ENCODE measurements at places on chromosomes 1 and 21.

GRCh38 chr1:214637722-214638458 lies 34.9 kb downstream of the CENPF start:
- no peaks in the 10 kb centered on the region for H3K36me3 ChIP-seq
- no peak overlapping the region for H3K4me3 ChIP-seq
- DNase-seq, result peak; percentile 75
- no peaks in the 10 kb centered on the region for H3K27me3 ChIP-seq
- no peak overlapping the region for H3K27ac ChIP-seq

DNA sequence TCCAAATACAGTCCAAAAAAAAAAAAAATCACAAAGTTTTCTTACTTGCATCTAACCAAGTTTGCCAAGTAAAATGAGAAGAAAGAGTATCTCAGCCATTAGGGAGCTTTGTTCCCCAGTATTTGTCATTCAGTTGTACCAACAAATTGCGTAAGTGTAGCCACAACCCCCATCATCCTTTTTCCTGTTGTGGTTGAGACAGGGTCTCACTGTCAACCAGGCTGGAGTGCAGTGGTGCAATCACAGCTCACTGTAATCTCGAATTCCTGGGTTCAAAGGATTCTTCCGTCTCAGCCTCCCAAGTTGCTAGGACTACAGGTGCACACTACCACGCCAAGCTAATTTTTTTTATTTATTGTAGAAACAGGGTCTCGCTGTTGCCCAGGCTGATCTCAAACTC lies 9.5 kb downstream of the STX6 start:
- H3K27me3 ChIP-seq, result no peaks in the 10 kb centered on the region
- no peak overlapping the region for H3K27ac ChIP-seq
- no peaks in the 10 kb centered on the region for H3K36me3 ChIP-seq
- no peak overlapping the region for H3K4me3 ChIP-seq
- peaks cover 37% of the 10 kb centered on the region for H3K4me1 ChIP-seq

- H3K27ac ChIP-seq, result no peak overlapping the region
- no peak for DNase-seq
- no peaks in the 10 kb centered on the region for H3K36me3 ChIP-seq
- H3K4me1 ChIP-seq, result no peaks in the 10 kb centered on the region
- H3K4me3 ChIP-seq, result peak overlapping the region; percentile 85
Measured at GRCh38 chr21:36260802-36261201, 59.2 kb upstream of the MORC3 start.

DNA sequence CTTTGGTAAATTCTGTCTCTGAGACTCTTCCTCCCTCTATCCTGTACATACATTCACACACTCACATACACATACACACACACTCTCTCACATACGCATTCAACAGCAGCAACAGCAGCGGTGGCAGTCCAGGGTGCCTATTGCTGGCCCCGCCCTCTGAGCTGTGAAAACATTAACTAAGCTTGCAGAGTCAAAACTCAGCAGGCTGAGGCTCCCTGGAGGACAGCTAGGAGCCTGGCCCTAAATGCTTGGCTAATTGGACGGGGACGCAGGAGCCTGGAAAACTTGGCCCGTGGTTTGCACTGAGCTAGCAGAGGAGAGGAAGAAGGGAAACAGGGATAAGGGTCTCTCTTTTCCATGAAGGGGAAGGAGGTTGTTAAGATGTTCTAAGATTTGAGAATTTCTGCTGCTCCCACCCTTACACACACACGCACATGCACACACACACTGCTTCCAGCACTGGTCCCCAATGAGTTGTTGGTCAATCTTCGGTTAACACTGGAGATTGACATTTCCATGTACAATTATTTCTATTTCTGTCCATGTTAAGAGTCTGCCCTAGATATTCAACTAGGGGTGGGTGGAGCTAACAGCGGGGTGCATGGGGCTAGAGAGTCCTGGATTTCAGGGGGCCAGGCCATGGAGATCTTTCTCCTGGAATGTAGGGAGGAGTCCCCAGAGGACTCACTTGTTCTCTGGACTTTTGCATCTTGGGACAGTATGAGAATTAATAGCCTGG lies 94.2 kb downstream of the PLXNA2 start:
- H3K27me3 ChIP-seq, result no peaks in the 10 kb centered on the region
- H3K36me3 ChIP-seq, result no peaks in the 10 kb centered on the region
- H3K4me1 ChIP-seq, result no peaks in the 10 kb centered on the region
- no peak overlapping the region for H3K4me3 ChIP-seq
- H3K27ac ChIP-seq, result no peak overlapping the region

DNA sequence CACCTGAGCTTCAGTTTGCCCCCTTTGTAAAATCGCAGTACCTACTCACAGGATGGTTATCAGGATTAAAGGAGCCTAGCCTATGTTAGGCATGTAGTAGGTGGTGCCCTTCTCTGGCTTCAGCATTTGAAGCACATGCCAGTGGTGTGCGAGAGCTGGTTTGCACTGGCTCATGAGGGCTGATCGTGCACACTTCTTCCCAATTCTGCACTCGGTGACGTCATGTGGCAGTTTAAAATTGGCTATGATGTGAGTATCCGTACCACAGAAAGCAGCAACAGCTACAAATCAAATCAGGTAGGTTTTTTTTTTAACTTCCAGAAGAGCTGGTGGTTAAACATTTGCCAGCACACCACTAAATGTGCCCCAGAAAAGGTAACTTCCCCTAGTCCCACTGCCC lies 13.5 kb downstream of the FOXO6 start:
- no peaks in the 10 kb centered on the region for H3K36me3 ChIP-seq
- no peak overlapping the region for H3K4me3 ChIP-seq
- H3K27me3 ChIP-seq, result no peaks in the 10 kb centered on the region

DNA sequence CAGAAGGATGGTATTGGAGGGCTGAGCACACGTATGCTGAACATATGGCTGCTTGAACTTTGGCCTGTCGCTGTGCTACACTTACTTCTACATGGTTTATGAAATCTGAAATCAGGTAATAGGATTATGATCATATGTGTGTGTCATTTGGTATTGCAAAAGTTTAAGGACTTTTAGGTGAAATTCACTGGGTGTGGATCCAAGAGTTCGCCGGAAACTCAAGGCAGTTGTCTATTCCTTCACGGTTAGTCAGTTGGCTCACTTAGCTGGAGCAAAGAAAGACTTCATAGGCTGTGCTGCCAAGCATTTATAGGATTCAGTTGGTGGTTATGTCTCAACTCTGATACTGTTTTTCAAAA lies 927 bp downstream of the UAP1 start:
- H3K4me3 ChIP-seq, result peak overlapping the region; percentile 88
- peaks cover 33% of the 10 kb centered on the region for H3K4me1 ChIP-seq
- H3K27me3 ChIP-seq, result no peaks in the 10 kb centered on the region
- peak overlapping the region; percentile 98 for H3K27ac ChIP-seq
- peaks cover 22% of the 10 kb centered on the region for H3K36me3 ChIP-seq
- DNase-seq, result peak; percentile 89

GRCh38 chr21:41536076-41536826 lies 28.3 kb upstream of the TMPRSS2 start:
- no peaks in the 10 kb centered on the region for H3K36me3 ChIP-seq
- no peak overlapping the region for H3K27ac ChIP-seq
- H3K4me1 ChIP-seq, result no peaks in the 10 kb centered on the region
- DNase-seq, result no peak
- H3K4me3 ChIP-seq, result no peak overlapping the region

DNA sequence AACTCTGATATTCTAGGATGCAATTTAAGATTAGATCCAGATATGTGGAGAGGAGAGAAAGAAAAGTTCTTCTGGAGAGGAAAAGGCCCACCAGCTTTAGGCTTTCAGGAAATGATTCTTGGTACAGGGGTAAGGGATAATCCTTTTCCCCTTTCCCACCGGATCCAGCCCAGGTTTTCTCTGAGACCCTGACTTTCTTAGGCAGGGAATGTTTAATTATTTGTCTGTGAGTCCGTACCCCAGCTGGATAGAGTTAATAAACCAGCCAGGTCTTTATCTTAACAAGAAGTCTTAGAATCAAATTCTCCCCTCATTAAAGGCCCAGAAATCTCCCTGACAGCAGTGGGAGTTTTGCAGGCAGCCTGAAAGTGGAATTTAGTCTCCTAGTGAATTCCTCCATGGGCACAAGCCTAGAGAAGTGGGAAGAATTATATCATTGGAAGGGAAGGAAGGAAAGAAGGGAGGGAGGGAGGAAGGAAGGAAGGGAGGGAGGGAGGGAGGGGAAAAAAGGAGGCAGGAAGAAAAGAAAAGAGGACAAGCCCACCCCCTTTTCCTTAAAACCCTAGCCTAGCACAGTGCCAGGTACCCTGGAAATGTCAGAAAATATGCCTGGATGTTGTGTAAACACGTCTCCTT lies 189.0 kb downstream of the PLPP3 start:
- DNase-seq, result no peak
- no peaks in the 10 kb centered on the region for H3K27me3 ChIP-seq
- no peak overlapping the region for H3K27ac ChIP-seq
- no peaks in the 10 kb centered on the region for H3K4me1 ChIP-seq
- H3K36me3 ChIP-seq, result no peaks in the 10 kb centered on the region
- no peak overlapping the region for H3K4me3 ChIP-seq

GRCh38 chr1:213287987-213288386 lies 236.9 kb downstream of the RPS6KC1 start:
- H3K27me3 ChIP-seq, result no peaks in the 10 kb centered on the region
- peaks cover 9% of the 10 kb centered on the region for H3K4me1 ChIP-seq
- no peak overlapping the region for H3K4me3 ChIP-seq
- H3K27ac ChIP-seq, result no peak overlapping the region
- no peak for DNase-seq

GRCh38 chr1:121586369-121587229 lies 401.8 kb downstream of the SRGAP2C start:
- H3K27me3 ChIP-seq, result 0 out of 2 replicates have a peak, but pooled peaks cover 9% of the 10 kb centered on the region
- peaks cover 6% of the 10 kb centered on the region for H3K4me1 ChIP-seq
- no peaks in the 10 kb centered on the region for H3K36me3 ChIP-seq
- no peak overlapping the region for H3K4me3 ChIP-seq

- peak; percentile 84 for DNase-seq
- peak overlapping the region; percentile 81 for H3K27ac ChIP-seq
- no peaks in the 10 kb centered on the region for H3K27me3 ChIP-seq
- H3K4me3 ChIP-seq, result no peak overlapping the region
- H3K4me1 ChIP-seq, result peaks cover 55% of the 10 kb centered on the region
Measured at GRCh38 chr1:35452106-35452774, 105.0 kb downstream of the KIAA0319L start.

GRCh38 chr1:101496109-101496508 lies 259.3 kb downstream of the S1PR1 start:
- H3K27ac ChIP-seq, result no peak overlapping the region
- no peaks in the 10 kb centered on the region for H3K27me3 ChIP-seq
- H3K4me3 ChIP-seq, result no peak overlapping the region
- no peaks in the 10 kb centered on the region for H3K36me3 ChIP-seq
- H3K4me1 ChIP-seq, result no peaks in the 10 kb centered on the region
